ENCODE measurements at places on chromosomes 12 and 14.

GRCh38 chr12:102847131-102847530, 69.9 kb downstream of the PAH start:
- no peak for DNase-seq

GRCh38 chr12:106291342-106291741, 11.2 kb upstream of the TCP11L2 start:
- no peak for DNase-seq

DNA sequence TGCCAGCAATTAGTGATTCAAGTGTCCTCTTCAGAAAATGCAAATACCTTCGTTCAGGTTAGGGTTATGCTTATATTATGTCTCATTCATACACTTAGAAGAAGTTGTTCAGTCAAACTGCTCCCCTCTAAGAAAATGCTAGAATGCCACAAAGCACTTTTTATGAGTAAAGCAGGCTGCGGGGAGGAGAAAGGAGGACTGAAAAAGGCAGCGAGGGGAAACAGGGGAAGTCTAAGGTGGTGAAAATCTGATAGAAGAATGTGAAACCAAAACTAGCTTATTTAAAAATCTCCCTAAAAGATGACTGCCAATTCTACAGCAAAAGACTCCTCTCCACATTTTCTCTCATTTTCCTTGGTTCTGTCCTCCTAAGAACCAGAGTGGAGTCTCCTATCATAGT, 70.1 kb downstream of the PRKD1 start:
- no peak for DNase-seq

GRCh38 chr14:23009939-23010726, at the start of gene C14orf93:
Gene C14orf93, minus strand, starts transcription at chr14:23010143. Its CDS starts 11,120 bp downstream, at chr14:22999023.
- peak; percentile 64 for DNase-seq

- no peak for DNase-seq
These were observed 45.7 kb upstream of the ITPR2 start for GRCh38 chr12:26878661-26879119.

DNA sequence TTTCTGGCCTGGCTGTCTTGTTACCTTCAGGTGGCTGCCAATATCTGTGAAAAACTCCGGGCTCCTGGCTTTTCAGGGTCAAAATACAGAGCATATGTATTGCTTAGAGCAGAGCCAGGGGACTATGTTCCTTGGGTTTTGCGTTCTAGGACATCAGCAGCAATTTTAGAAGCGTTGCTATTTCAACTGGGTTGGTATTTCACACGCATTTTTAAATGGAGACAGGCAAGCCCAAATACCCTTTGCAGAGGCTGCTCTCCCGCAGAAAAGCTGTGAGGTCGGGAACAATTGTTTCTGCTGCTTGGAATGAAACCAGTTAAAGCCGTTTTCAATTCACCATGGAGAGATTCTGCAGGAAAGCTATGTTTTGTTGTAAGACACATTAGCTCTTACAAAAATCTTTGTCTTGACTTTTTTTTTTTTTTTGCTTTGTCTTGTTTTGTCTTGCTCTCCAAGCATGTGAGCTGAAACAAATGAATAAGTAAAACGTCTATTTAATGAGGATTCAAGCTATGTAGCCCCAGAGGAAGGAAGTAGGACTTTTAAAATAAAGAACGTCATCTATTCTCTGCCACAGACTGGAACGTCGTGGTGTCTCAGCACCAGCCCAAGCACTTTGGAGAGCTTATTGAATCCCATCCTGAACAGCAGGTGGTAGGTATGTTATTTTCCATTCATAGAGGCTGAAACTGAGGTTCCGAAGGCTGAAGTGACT, 181.0 kb upstream of the TBX3 start:
- DNase-seq = no peak

GRCh38 chr12:99026332-99027054, 381.4 kb downstream of the APAF1 start:
- no peak for DNase-seq

- DNase-seq = no peak
These were observed 106.9 kb downstream of the STXBP6 start for GRCh38 chr14:24943024-24943423.

- no peak for DNase-seq
These were observed 204.9 kb upstream of the C14orf180 start for GRCh38 chr14:104374718-104375080.

GRCh38 chr14:103423050-103423461, 37.8 kb downstream of the MARK3 start:
- DNase-seq = no peak

DNA sequence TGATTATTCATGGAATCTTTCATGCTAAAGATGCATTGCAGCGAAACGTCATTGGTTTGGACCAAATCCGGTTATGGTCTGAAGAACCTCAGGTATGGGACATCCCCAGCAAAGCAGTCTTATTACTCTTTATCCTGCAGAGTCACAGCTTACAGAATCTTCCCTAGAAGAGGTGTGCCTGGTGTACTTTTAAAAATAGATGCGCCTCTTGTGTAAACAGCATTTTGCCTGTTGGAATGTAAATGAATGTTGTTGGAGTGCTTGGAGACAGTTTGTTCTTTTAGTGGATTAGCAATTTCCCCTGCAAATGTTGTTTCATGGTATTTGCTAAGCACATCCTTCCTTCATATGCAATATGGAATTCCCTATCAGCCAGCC, 242.5 kb downstream of the ZFP36L1 start:
- DNase-seq = no peak

GRCh38 chr14:100784523-100785337, 41.2 kb upstream of the MEG3 start:
- no peak for DNase-seq

GRCh38 chr14:51554339-51554920, 97.3 kb upstream of the FRMD6 start:
- DNase-seq = no peak

DNA sequence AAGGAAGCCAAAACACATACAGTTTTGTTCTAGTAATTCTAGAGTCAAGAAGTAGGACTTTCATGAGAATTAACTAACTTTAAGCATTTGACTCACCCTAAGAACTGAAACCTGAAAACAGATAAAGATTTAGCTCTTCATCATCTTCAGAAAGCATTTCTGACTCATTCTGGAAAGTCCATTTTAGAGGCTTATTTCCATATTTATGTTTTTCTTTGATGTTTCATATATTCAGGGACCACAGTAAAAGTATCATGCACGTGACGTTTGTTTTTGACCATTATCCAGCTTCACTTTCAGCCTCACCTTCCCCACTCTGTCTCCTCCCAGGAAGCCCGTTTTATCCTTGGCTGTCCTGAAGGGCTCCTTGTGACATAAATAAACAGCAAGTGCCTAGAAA, 79.2 kb downstream of the MDGA2 start:
- DNase-seq = no peak

- no peak for DNase-seq
These were observed 29.4 kb upstream of the SNRPF start for GRCh38 chr12:95829395-95829794.

GRCh38 chr14:54577977-54578376, 11.0 kb downstream of the SAMD4A start:
- DNase-seq = no peak

DNA sequence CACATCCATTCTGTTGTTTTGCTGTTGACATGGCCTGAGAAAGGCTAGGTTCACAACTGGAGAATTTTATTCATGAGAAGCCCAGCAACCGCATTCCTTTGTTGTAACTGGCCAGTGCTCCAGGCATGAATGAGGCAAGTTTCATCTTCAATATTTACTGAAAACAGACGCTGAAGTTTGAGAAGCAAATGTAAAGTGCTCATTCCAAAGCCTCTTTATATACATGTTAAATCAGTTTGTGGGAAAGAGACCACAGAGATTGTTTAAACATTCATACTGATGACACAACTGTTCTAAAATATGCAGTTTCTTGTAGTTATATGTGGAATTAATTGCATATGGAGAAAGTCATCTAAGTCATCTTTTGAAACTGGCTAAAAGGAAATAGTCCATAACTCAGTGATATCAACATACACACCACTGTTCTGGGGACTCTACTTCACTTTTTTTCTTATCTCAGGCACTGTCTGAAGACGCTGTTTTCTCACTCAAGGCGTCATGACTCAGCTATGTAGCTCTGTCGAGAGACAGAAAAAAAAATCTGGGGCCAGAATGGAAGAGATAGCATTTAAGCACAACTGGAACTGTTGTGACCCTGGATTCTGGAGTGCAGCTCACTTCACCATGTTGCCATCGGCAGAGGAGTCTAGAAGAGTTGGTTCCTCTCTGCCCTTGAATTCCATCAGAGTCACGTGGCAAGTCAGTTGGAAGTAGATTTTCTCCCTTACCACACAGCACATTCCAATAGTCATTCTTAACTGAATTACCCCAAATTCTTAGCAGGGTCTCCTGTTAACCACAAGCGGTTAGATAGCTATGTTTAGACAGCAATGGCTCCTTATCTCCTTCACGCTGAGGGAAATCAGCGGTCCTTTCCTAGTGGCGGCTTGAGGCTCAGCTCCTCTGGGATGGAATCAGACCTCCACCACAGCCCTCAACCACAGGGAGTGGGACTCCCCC, 258.4 kb upstream of the HMGA2 start:
- DNase-seq = no peak

- DNase-seq = no peak
These were observed 7.2 kb upstream of the GPR84 start for GRCh38 chr12:54371328-54372112.

GRCh38 chr12:6154730-6155459, 30.4 kb upstream of the VWF start:
- DNase-seq = no peak

GRCh38 chr14:94593376-94593748, 12.1 kb downstream of the SERPINA5 start:
- DNase-seq = no peak

DNA sequence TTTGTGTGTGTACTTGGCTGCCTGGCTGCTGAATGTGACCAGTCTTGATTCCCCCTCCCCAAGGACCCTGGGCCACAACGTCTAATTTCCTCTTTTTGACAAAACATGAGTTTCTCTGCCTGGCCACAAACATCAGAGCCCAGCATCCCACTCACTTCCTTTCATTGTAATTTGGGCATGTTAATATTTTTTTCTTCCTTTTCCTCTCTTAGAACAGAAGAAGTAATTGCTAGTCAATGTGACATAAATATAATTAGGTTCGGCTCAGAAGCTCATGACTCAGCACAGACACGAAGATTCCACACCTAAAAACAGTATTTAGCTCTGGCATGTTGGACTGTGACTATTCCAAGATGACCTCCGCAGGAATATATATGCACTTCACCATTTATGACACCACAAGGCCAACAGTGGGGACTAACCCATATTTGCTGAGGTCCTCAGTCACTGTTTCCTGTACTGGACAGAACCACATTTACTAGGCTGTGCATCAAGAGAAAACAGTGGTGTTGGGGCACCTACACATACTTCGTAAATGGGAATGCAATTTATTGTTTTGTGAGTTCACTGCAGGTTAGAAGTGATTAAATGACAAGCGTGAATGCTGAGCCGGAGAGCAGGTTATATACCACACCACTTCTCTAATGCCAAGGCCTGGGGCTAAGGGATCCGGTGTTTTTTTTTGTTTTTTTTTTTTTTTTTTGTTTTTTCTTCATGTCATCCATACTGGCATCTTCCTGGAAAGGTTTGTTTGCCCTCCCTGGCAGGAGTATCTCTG, 4.2 kb downstream of the GSG1 start:
- DNase-seq = peak; percentile 76

- DNase-seq = no peak
These were observed 64.1 kb downstream of the LRP6 start for GRCh38 chr12:12202747-12203146.

DNA sequence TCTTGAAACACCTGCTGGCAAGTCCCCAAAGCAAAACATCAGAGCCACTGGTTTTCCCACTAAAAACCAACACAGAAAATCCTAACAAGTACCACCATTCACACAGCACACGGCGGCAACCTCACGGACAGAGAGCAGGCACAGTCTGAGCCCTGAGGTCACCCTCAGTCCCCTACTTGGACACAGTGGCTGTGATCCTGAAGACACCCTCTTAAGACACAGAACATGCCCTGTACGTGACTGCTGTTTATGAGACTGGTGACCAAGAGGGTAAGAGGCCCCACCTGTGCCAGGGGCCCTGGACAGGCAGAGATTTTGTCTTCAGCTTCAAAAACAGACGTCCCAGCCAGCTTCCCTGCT, 29.6 kb downstream of the HIP1R start:
- DNase-seq = no peak

DNA sequence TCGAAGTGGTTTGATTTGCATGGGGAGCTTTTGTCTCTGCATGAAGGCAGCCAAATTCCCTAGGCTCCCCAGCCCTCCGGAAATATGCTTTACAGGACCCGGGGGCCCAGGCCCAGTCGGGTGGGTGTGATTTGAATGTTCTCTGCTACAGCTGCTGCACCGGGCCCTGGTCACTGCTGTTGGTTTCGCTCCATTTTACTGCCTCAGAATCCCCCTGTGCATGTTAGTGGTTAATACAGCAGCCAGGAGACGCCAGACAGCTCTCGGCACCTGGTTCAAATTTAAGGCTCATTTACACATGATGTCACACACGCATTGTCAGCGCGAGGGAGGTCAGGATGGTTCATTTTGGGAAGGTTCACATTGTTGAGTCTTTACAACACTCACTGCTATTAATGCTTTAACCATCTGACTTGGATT, 99.6 kb downstream of the SLC38A6 start:
- DNase-seq = no peak

- no peak for DNase-seq
These were observed 72.7 kb downstream of the TPH2 start for GRCh38 chr12:72011374-72011773.

DNA sequence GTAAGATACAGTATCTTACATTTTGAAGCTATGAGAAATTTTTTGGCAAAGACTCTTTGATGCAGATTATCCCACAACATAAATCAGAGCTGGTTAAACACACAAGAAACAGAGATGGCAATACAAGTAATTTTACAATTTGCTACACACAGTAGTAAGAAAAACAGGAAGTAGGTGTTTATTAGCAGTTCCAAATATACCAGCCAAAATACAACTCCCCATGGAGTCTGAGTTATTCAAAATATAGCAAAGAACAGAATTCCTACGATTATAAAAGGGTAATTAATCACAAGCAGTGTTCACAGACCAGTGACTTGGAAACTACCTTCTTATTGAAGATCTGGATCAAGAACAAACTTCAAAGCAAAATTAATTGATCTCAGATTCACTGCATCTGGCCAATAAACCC, 83.9 kb downstream of the BMP4 start:
- DNase-seq = no peak

DNA sequence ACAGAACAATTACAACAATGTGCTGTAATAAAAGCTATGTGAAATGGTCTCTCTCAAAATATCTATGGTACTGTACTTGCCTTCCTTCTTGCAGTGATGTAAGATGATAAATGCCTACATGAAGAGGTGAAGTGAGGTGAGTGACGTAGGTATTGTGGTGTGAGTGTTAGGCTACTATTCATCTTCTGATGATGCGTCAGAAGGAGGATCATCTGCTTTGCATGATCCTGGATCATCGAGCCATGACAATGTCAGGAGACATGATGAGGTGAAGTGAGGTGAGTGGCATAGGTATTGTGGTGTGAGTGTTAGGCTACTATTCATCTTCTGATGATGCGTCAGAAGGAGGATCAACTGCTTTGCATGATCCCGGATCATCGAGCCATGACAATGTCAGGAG, 105.8 kb downstream of the KCNC2 start:
- DNase-seq = no peak

GRCh38 chr14:68379510-68380328, 413.1 kb downstream of the ZFP36L1 start:
- DNase-seq = no peak

GRCh38 chr12:122942637-122943036, 23.6 kb downstream of the ABCB9 start:
- no peak for DNase-seq

GRCh38 chr14:75338398-75338797, 59.8 kb downstream of the FOS start:
- no peak for DNase-seq

- DNase-seq = no peak
These were observed 20.4 kb downstream of the FBXO34 start for GRCh38 chr14:55291480-55292081.

GRCh38 chr14:80264702-80265101, 53.4 kb upstream of the DIO2 start:
- DNase-seq = no peak
